ENCODE measurements at places on chromosomes 4 and X.

DNA sequence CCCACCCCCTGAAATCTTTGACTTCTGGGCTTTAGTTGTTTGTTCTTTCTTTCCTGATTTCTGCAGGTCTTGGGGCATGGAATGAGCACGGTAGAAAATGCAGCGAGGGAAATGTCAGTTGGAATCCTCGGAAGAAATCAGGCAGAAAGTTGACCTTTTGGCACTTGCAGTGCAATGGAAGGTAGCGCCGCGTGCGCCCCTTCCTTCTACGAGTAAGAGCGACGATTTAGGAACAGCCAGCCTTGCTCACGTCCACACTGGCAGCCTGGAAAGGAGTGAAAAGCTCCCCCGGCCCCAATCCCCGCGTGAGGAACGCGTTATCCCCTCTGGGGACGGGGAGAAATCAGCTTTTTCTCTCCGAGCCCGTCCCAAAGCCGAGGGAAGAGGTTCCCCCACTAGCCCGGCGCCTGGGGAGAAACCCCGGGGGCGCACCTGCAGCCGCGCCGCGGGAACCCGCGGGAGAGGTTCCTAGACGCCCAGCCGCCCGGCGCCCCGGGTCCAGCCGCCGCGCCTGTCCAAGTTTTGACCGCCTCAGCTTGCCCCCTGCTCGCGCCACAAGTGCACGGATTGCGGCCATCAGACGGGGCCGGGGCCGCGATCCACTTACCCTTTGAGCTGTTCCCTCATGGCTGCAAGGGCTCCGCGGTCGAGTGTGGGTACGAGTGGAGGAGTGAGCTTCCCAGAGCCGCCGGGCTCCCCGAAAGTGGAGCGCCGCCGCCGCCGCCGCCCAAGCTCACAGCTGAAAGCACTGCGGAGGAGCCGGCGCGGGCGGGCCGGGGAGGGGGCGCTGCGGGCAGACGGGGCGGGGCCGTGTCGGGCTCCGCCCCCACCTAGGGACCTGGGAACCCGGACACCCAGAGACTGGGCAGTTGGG, 194.6 kb upstream of the FTHL17 start:
- no peak for DNase-seq

- DNase-seq: no peak
Observed at GRCh38 chr4:114017120-114017917, 37.9 kb upstream of the ARSJ start.

GRCh38 chr4:76550966-76551780, 116.1 kb downstream of the SHROOM3 start:
- no peak for DNase-seq

- no peak for DNase-seq
Observed at GRCh38 chr4:24897639-24898038, 15.2 kb downstream of the CCDC149 start.

DNA sequence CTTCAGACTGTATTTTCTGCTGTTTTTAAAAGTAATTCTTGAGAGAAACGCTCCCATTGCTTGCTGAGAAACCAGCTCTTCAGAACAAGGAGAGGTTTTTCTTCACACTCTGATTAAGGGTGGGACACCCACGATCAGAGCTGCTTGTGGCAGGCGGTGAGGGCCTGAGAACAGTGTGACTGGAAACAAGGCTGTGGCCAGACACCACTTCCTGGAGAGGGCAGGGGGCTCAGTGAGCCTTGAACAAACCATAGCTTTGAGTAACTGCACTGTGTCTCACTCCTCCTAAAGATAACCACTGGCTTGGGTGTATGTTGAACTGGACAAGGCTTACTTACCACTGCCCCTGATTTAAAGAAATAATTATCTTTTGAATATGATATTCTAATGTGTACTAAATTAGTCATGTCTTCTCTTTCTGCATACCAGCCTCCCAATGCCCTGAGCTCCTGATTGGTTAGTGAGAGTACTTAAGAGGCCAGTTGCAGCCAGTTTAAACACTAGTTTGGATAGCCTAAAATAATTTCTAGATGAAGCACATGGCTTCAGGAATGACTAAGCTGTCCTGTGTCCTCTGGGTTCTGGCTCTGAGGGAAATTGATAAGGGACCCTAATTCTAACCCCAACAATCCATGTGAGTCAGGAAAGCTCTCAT, 3.7 kb upstream of the GPR82 start:
- DNase-seq: peak; percentile 11

GRCh38 chr4:43014256-43014655, 121.7 kb downstream of the GRXCR1 start:
- DNase-seq: no peak

GRCh38 chrX:110180176-110180927, 137.5 kb downstream of the AMMECR1 start:
- no peak for DNase-seq

DNA sequence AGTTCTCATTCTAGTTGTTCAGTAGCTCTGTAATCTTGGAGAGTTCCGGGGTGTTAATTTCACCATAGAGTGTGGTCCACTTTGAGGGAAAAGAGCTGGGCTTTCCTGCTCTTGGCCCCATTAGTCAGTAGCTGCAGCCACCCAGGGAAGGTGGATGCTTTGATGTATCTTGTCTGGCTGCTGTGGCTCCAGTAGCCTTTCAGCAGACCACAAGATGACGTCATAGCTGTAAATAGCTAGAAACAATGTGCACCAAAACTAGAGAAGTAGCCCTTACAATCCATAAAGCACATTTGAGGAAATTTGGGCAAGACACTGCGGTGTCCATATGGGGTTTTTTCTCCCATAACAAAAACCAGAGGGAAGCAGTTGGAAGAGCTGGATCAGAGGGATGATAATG, 32.9 kb upstream of the PRPS2 start:
- DNase-seq: no peak

GRCh38 chr4:102687982-102688433, 72.8 kb downstream of the MANBA start:
- no peak for DNase-seq

- DNase-seq: no peak
Observed at GRCh38 chrX:75118296-75118695, 37.8 kb downstream of the ABCB7 start.

DNA sequence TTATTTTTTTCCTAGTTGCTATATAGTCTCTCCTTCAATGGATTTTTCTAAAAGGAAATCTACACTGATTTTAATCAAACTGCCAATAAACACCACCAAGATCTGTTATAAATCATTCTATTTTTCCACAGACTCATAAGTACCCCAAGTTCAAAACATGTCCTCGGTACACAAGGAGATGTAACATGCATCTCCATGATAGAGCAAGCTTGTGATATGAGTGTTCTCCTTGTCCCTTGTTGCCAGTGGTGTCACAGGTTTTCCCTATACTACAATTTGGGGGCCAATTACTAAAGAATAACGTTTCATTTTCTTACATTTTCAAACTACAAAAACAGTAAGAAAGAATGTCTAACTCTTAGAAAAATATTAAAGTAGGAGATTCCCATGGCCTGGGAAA, 491 bp downstream of the ARHGEF6 start:
- no peak for DNase-seq

DNA sequence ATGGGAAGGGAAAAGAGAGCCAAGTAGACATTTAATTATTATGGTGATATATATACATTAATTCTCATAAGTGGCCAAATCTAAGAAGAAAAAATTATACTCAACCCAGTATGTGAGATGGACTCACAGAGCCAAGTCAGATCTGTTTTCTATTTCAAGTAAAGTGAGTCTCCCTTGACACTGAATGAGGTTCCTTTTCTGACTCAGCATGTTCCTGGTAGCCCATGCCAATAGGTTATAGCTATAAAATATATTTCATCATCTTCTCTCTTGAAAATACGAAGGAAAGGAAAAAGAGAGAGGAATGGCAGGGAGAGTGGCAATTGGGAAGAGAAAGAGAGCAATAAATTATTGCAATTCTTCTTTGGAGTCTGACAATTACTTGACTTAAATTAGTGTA, 68.8 kb upstream of the GRIA2 start:
- no peak for DNase-seq

GRCh38 chrX:41621222-41621723, 67.5 kb upstream of the GPR34 start:
- no peak for DNase-seq

DNA sequence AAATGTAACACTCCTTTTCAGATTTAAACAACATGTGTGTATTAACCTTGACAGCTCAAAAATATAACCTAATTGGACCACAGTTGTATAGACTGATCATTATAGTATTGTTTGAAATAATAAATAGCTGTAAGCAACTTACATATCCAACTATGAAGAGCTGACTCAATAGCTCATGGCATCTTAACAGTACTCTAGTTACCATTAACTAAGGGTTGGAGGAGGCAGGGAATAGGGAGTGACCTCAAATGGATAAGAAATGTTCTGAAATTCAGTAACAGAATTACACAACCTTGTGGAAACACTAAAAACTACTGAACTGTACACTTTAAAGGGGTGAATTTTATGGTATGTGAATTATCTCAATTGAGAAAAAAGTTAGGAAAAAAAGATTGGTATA, 136.5 kb upstream of the CPEB2 start:
- no peak for DNase-seq

GRCh38 chr4:68535974-68536373, 40.1 kb downstream of the UGT2B17 start:
- no peak for DNase-seq

- DNase-seq: no peak
Observed at GRCh38 chr4:28686618-28687017, 1826.0 kb downstream of the STIM2 start.

GRCh38 chr4:30714408-30715031, 5.6 kb upstream of the PCDH7 start:
- no peak for DNase-seq

GRCh38 chr4:88223516-88223915, 60.8 kb downstream of the PPM1K start:
- DNase-seq: no peak

DNA sequence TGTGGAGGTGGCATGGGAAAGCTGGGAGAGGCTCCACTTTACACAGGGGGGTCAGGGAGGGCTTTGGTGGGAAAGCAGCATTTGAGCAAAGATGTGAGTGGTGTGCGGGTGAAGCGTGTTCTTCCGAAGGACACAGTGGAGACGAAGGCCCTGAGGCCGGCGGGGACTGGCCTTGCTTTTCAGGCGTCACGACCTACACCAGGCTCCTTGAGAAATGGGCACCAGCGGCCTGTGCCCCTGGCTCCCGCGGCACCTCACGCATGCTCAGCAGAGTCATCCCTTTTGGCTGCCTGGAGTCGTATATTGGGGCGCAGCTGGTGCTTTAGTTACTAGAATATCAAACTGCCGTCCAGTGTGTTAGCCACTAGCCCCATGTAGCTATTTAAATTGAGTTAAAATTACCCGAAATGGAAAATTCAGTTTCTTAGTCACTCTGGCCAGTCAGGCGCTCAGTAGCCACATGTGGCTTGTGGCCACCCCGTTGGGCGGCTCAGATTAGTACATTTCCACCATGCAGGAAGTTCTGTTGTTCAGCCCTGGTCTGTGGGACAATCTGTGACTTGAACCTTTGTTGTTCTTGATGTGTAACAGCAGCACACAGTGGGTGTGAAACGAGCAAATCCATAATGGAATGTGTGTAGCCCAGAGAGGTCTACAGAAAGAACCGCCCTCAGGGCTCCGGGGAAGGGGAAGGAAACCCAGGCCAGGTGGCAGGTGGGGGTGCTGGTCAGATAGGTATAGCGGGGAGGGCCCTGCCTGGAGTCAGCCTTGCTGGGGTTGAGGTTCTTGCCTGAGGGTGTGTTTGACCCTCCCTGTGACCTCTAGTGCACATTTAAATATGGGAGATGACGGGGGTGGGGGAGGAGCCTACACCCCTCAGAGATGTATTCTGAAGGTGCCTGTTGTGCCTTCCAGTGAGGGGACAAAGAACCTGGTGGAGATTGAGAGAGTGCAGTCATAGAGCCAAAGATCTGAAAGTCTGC, 30.4 kb downstream of the TBC1D14 start:
- DNase-seq: no peak

DNA sequence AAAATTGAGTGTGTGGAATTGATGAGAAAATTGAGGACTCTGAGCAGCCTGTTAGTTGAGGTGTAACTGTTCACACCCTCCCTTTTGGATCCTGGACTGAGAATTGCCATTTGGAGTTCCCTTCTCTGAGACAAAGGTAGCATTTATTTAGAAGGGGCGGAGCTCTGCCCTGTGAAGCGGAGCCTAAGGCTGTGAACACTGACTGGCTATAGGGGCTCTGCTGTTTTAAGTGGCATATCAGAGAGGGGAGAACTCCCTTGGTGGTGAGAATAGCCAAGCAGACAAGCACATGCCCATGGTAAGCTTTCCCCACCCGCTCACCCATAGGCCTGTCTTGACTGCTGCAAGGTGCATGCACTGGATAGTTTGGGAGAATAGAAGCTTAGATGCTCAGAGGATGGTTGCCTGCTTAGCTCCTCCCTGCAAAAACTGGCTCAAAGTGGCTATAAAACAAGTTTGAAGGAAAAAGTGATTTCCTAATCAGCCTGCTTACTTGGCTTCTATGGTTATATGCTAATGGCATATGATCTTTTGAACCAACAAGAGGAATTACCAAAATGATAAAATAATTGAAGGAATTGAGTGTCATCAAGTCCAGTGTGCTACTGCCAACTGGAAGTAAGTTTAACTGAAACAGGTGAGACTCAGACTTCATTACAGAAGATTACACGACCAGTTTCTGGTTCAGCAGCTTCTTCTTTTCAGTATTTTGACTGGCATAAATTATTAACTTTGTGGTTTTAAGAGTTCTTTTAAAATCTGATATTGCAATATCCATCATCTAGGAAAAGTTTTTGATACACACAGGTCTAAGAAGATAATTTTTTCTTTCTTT, 108.4 kb downstream of the AFF1 start:
- DNase-seq: no peak

DNA sequence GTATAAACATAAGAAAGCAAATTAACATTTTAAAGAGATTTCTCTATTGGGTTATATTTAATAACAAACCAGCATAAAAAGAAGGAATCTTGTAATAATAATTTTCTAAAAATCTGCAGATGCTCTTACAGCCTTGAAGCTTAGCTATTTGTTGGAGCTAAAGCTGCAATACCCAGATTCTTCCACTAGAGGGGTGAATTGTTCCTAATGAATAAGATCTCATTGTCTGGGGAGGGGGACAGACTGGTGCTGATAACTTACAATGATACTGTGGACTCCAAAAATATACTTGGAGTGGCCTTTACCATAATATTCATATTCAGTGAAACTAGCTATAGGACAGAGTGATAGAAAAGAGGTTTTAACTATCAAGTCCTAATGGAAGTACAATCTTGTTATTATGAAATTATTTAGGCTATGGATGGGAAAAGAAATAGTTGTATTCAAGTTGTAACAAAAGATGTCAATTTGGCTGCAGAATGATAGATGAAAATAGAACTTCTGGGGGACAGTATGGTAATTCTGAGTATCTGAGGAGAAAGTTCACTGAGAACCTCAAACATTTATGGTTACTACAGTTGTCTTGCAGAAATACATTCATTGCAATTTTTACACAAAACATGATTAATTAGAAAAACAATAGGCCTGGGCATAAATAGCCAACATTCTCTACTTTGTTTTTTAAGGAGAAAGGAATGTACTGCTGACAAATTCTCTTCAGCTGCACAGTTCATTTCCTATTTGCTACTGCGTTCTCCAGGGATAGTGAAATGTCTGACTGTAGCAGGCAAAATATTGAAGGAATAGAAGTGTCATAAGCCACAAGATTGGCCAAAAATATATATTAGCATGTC, 443.3 kb downstream of the GBA3 start:
- DNase-seq: no peak

GRCh38 chrX:134865682-134866255, 125.0 kb upstream of the SMIM10 start:
- no peak for DNase-seq

Measured in GDM1 (cell line).